ENCODE measurements at places on chromosomes 5 and 9.

- DNase-seq, result no peak
Observed at GRCh38 chr5:61744690-61745619, 412.9 kb downstream of the ZSWIM6 start.

- DNase-seq, result no peak
Observed at GRCh38 chr9:110933350-110934001, 104.8 kb downstream of the LPAR1 start.

DNA sequence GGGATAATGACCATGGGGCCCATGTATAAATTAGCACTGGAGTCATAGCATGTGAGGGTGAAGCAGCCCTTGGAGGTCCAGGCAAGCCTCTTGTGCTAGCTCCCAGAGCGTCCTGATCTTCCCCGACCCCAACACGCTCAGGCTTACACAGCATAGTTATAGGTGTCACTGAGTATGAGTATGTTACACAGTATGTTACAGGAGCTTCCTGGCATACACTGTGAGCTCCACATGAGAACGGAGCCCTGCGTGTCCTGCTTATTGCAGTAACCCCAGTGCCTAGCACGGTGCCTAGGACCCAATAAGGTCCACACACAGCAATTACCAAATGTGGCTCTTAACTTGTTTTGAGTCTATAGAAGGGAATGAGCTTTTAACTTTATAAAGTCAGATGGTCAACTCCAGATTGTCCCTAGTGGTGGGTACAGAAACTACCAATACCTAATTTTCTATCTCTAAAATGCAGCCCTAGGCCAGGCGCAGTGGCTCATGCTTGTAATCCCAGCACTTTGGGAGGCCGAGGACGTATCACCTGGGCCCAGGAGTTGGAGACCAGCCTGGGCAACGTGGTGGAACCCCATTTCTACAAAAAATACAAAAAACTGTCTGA lies 64.1 kb downstream of the PLAC8L1 start:
- DNase-seq, result no peak

GRCh38 chr5:149803641-149804468 lies 73.7 kb downstream of the PPARGC1B start:
- no peak for DNase-seq

GRCh38 chr9:27533311-27533710 lies 3.7 kb upstream of the MOB3B start:
- DNase-seq, result no peak
